ENCODE measurements at places on chromosomes 16 and 17. TPM values are rescaled to one million over a fixed set of nuclear protein-coding genes. Genes with fewer than 3 reads are reported as not detected.
A peak's percentile ranks its signal among the peaks of the same experiment; 100 is the strongest.

GRCh38 chr17:76830987-76831715, 37.1 kb upstream of the MGAT5B start:
- no peak for DNase-seq

DNA sequence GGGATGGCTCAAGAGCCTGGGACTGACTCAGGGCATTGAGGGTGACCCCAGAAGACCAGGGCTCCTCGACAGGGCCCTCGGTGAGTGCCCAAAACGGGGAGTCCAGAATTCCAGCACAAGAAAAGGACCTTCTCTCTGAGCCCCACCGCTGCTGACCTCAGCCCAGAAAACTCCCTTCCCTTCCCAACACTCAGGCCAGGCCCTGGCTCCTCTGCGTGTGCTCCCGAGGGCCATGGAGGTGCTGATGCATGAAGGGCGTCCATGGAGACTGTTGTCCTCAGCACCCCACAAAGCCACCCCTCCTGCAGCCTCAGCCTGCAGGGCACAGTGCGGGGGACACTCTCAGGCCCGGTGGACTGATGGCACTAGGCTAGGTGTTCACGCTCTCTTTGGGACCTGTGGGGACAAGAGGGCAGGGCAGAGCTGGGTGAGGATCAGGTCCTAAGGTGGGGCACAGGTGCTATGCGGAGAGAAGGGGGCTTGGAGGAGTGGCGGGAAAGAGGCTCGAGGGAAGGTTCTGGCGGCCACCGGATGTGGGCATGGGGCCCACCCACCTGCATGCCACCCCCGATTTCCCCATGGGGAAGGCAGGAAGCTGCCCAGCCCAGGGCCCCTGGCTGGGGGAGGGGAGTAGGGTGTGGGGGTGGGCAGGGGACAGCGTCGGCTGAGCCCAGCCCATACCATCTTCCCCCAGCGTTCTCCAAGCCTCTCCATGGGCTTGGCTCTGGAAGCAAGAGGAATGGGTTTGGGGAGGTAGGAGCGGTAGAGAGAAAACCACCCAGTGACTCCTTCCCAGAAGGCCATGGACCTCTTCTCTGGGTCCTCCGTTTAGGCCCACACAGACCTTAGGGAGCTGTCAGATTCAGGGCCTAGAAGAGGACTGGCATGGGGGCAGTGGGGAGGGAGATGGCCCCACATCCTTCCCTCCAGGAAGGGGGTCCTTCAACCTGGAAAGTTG, 4.5 kb upstream of the TSPOAP1 start:
- peak; percentile 77 for DNase-seq

DNA sequence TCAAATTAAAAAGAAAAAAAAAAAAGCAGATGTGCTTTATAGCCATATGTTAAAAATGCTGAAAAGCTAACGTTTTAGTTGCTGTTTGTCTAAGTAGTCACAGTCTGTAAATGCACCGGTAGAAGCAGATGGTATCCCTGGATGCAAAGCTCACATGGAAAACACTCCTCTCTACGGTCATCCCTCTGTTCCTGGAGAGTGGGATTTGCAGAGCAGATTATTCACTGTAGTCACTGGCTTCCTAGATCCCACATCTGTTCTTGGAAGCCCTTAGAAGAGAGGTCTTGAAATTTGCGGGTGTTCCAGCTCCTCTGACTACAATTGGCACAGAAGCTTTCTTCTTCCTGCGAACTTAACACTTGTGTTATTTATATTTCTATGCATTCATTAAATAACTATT, 186.6 kb downstream of the PMP22 start:
- no peak for DNase-seq

- no peak for DNase-seq
Observed at GRCh38 chr16:30604316-30604947, 5.8 kb downstream of the ZNF689 start.

The AKAP1 gene
- 16.8 TPM for total RNA-seq

All from activated naive CD4-positive, alpha-beta T cell treated with anti-CD3 and anti-CD28 coated beads, Interleukin-2, amount 50 U/mL, for 72 hours (primary cell).